Hematopoietic multipotent progenitor cell (in vitro differentiated cells): ENCODE measurements at places on chromosomes 1 and 21. TPM values are rescaled to one million over a fixed set of nuclear protein-coding genes. Genes with fewer than 3 reads are reported as not detected.

Gene MYBPH
- total RNA-seq: not detected

Gene ZSWIM5
- total RNA-seq: 2.7 TPM

Gene KLHDC7A
- not detected for total RNA-seq

Gene ABCG1
- total RNA-seq: 45.5 TPM

Gene VPS45
- total RNA-seq: 11.3 TPM

Gene USP16
- total RNA-seq: 6.7 TPM

Gene MIXL1
- total RNA-seq: 1.6 TPM

DNA sequence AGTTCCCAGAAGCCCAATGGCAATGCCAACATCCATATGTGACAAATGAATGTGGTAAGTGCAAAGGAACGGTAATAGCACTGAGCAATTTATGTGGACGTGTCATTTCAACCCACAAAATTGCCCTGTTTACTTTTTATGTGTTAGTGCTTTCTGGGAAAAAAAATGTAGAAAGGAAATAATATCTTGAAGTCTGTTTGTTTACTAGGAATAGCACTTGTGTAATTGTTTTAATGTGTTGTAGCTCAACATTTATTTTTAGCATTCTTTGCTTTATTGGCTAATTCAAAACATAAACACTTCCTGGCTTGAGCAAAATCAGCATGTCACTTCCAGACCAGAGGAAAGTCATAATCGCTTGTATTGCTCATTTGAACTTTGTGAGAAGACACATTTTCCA is 224.8 kb upstream of the KCNK2 start:
- DNase-seq: no peak

GRCh38 chr1:193311226-193311948 is 125.0 kb upstream of the B3GALT2 start:
- no peak for DNase-seq

DNA sequence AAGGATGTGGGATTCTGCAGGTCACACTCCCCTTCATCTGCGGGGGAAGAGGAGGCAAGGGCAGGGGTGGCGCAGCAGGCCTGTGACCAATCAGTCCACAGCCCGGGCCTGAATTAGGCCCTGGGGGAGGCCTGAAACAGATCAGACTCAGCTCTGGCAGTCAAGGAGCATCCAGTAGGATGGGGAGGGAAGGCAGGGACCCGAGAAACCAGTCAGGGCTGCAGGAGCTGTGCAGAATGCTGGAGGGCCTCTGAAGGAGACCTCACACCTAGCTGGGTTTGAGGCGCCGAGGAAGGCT is 12.7 kb downstream of the TNNT2 start:
- no peak for DNase-seq

GRCh38 chr1:179119513-179119912 is 37.6 kb downstream of the TOR3A start:
- no peak for DNase-seq

GRCh38 chr1:246083416-246083815 is 423.7 kb downstream of the SMYD3 start:
- DNase-seq: no peak

DNA sequence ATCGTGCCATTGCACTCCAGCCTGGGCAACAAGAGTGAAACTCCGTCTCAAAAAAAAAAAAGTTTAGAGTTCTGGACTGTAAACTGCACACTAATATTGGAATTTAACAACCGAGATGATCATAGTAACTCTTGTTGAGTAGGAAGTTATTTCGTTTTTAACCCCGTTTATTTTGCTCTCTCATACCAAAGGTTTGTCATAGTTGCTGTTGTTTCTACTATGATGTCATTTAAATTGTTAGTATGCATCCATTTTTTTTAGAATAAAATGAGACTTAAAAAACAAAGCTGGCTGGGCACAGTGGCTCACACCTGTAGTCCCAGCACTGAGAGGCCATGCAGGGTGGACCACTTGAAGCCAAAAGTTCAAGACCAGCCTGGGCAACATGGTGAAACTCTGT is 49.3 kb downstream of the DOP1B start:
- DNase-seq: no peak

- DNase-seq: no peak
Observed at GRCh38 chr1:69711190-69711930, 143.6 kb downstream of the LRRC7 start.

DNA sequence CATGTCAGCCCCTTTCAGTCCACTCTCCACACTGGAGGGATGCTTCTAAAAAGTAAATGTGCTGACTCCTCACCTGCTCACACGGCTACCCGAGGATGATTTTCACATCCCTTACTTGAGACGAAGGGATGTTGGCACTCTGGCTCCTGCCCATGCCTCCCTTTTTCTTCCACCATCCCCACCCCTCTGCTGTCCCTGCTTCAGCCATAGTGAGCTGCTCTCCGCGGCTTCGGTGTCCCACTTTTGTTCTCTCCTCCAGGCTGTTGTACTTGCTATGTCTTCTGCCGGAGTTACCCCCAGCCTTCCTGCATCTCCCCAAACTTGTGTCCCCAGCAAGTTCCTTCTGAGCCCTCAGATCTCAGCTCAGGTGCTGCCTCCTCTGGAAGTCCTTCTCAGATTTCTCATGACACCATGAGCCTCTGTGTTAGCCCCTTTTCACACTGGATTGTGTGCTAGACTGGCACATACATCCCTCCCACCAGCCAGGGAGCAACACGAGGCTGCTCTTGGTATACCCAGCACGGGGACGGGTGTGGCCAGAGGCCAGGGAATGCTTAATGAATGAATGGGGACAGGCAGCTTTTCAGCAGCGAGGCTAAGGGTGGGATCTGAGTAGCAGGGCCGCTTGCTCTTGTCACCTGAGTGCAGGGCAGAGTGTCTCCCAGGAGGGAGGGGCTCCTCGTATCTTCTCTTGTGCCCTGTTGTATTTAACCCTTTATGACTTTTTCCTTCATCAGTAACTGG is 1.3 kb downstream of the ACOT11 start:
- DNase-seq: no peak

DNA sequence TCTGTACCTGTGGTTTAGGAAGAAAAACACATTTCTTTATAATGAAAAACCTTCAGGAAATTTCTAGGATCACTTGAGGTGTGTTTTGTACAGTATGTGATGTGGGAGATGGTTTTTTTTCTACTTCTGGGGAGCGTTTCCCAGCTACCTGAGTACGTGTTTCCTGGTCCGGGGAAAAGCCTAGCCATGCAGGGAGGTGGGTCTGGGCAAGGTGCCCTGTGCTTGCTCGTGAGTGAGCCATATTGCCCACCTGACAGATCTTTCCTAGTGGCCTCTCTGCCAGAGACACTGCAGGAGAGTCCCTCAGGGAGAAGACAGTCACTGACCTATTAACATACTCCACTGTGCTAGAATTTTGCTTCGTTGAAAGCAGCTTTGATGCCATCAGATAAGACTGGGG is 41.3 kb downstream of the TRPM2 start:
- no peak for DNase-seq

GRCh38 chr1:100989306-100990077 is 36.1 kb downstream of the DPH5 start:
- DNase-seq: no peak
